Stimulated activated naive CD4-positive, alpha-beta T cell treated with Interleukin-2 at 50 U/mL for 16 hours (primary cell): ENCODE measurements at places on chromosomes 7 and 10.

DNA sequence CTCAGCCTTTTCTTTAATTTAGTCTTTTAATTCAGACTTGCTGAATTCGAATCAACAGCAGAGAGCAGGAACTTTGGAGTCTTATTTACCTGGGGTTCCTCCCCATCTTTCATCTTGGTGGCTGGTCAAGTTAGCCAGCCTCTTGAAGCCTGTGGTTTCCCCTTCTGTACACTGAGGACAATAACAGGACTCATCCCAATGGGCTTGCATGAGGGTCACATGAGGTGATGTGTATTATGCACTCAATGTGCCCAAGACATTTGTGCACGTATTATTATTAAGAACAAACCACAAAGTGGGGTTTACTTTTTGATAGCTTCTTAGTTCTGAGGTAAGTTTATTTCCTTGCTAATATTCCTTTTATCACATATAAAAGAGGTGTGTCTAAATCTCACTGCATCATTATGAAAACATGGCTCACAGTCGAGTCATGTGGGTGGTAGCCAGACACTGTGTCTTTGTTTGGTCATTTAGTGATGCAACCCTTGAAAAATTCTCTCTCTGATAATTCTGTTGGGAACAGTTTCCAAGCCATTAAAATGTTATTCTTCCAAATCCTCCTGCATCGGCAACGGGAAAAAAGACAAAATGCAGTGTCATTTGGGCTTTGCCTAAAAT, 86.5 kb upstream of the GRB10 start:
- no peak for DNase-seq

GRCh38 chr10:61964059-61964709, 62.7 kb downstream of the ARID5B start:
- no peak for DNase-seq

DNA sequence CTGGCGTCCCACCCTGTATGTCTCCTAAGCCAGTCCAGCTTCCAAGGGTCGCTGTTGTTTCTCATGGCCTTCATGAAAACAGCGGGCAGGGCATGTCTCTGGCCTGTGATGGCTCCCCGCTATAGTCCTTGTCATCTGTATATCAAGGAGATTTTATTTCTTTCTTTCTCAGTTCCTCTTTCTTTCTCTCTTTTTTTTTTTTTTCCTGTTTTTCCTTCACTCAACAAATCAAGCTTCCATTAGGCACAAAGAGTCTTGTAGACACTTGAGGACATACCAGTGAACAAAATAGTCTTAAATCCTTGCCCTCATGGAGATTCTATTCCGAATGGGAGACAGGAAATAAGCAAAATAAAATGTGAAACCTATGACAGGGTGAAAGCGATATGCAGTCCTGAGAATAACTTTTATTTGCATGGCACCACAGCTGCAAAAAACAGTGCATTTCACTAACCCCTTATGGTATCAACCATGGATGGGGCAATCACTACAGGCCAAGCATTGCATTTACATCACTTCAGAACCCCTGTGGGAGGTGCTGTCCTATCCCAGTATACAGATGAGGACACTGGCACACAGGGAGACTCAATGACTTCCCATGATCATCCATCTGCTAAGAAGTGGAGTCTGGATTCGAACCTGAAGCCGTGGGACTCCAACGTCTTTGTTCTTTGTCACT, 50.7 kb downstream of the SYPL1 start:
- DNase-seq = no peak

DNA sequence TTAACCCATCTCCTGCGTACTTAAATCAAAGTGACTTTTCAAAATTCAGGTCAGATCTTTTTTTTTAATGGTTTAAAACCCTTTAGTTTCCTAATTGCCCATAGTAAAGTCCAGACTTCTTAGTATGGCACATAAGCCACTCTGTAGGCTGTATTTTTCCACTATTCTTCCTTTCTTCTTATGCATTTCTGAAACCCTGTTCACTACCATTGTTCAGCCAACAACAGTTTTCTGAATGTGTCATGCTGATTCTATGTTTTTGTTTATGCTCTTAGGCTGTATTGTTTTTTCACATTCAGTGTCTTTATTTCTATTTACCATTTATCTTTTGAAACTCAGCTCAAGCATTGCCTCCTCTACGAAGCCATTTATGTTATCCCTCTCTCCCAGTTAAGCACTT, 26.7 kb downstream of the CCSER2 start:
- no peak for DNase-seq

DNA sequence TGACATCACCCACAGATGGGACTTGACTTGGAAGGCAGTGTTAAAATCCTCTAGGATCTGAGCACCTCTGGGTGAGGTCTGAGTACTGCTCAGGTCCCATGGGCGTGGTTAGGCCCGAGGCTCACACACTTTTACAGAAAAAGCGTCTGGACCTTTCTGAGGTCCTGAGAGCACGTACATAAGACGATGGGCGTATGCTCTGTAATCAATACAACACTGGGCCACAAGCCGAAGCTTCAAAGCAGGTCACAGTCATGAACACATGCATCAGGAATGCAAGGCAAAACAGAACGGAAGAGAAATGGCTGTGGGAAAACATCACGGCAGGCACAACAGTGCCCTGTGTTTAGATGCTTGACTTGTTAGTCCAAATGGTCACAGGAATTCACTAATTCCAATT, 112.2 kb downstream of the LARP4B start:
- no peak for DNase-seq

DNA sequence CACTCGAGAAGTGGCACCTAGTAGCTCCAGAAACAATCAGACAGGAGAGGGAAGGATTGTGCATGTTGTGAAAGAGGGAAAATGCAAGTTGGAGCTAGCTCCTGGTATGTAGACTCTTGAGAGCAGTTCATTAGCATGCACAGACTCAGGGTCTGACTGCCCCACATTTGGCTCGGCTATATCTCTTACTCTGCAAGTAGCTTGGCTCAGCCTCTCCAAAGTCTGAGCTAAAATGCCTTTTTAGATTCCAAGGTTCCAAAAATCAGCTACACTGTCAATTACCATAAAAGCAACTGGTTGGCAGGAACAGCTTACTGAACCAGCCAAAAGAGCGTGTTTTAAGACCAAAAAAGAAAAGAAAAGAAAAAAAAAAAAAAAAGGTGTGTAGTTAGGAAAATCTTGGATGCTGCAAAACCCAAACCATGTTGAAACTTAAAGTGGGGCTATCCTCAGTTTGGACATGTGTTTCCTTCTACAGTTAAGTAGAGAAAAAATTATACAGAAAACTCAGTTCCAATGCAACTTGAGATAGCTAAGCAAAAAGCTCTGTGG, 65.5 kb downstream of the MKX start:
- no peak for DNase-seq
